Adrenal gland (tissue), 19 donors: ENCODE measurements at places on chromosomes 1 and 21. TPM values are rescaled to one million over a fixed set of nuclear protein-coding genes. Genes with fewer than 3 reads are reported as not detected.

The NOS1AP gene
- total RNA-seq = 0.79 TPM

DNA sequence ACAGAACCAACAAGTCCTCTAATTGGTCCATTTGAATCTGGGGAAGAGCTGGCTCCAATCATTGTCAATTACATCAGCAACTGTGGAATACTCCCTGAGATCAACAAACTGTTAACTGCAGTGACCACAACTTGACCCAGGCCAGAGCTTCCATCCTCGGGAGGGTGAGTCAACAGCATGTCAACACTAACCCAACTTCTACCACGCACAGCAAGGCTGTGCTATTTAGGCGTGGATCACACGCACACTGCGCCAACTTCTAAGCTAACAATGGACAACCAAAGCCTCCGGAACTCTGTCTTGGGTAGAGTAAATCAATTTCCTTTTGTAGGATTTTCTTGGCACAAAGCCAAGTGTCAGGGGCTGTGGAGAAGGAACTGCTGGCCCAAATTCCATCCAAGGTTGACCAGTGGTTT, 30.4 kb downstream of the APP start:
- DNase-seq = no peak

GRCh38 chr1:74180490-74180889, 17.5 kb downstream of the LRRIQ3 start:
- DNase-seq = no peak

The LCE6A gene
- not detected for total RNA-seq

DNA sequence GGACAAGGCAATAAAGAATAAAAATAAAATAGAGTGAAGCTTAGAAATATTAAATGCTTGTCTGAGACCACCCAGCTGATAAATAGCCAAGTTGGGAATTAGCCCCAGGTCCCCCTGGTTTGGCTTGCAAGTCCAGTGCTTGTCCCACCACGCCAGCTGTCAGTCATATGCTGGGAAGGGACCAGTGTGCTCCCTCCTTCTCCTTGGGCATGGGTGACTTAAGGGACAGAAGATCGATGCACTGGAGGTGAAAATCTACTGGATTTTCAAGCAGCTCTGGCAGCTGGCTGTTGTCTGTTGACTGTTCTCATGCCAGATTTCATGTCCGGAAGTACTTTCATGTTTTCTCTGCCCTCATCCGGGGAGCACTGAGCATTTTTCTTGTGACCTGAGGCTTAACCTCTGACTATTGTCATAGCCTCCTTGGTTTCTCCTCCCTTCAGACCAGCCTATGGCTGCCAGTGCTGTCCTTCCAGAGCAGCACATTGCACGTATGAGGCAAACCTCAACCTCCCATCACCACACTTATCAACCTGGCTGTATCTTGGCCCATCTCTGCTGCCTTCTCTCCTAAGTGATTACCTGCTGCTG, 12.4 kb downstream of the LMOD1 start:
- DNase-seq = no peak

The SAMSN1 gene
- 7.6 TPM for total RNA-seq
